ENCODE measurements at places on chromosomes 11 and 22.

- peak; percentile 51 for DNase-seq
These were observed 26.9 kb downstream of the SLC6A5 start for GRCh38 chr11:20626279-20626678.

DNA sequence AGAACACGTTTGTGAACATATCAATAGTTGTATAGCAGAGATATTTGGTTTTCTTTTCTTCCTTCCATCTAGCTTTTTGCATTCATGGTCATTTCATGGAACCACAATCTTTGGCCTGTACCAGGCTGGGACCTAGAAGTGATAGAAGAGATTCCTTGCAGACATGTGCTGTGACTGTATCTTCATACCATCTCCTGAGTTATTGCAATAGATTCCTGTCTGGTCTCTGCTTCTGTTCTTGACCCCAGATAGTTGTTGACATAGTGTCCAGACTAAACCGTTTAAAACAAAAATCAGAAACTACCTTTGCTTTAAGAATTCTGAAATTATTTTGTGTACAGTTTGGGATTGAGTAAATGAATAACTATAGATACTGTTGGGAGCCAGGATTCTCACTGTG, 16.8 kb downstream of the PANX1 start:
- DNase-seq, result no peak

- no peak for DNase-seq
These were observed 1048.4 kb downstream of the TBC1D22A start for GRCh38 chr22:47810505-47811500.

- no peak for DNase-seq
These were observed 36.6 kb downstream of the KIAA1671 start for GRCh38 chr22:24989135-24989534.

- no peak for DNase-seq
These were observed 5.8 kb upstream of the TTC12 start for GRCh38 chr11:113308601-113309000.

DNA sequence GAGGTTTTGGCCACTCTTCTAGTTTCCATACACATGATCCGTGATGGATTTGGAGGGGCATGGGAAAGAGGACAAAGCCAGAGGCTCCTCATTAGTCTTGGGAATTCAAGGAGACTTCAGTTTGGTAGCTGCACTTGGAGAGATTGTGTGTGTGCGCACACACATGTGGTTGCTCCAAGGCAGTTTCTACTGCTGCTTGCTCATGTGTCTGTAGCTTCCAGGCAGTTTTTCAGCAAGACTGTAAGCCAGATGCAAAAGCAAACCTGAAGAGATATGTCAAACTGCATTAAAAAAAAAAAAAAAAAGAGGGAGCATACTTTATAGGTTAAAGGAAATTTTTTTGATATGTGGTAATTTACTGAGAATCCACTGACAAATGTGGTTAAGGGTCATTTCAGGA, 95.7 kb downstream of the OSBP2 start:
- no peak for DNase-seq

GRCh38 chr11:34366522-34366921, 8.7 kb upstream of the ABTB2 start:
- DNase-seq, result peak; percentile 29

GRCh38 chr11:96014217-96014616, 90.3 kb upstream of the MTMR2 start:
- peak; percentile 22 for DNase-seq
